ENCODE measurements at places on chromosomes 13 and 19.

DNA sequence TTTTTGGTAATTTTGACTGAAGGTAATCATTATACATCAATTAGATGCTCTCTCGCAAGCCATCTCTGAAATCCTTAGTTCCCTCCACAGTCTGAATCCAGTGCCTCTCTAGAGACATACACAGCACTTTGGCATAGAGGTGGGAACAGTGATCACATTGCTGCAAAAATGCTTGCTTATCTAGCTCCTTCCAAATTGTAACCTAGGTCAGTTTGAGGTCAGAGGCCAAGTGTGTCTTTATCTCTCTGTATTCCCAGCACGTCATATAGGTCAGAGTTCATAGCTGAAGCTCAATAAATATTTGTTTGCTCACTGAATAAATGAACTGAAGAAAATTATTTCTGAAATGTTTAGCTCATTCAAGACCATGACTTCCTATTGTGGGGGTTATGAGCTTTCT, 462.5 kb downstream of the DIAPH3 start:
- no peak for DNase-seq

GRCh38 chr13:111658145-111659100, 338.0 kb downstream of the TEX29 start:
- DNase-seq = peak; percentile 83

DNA sequence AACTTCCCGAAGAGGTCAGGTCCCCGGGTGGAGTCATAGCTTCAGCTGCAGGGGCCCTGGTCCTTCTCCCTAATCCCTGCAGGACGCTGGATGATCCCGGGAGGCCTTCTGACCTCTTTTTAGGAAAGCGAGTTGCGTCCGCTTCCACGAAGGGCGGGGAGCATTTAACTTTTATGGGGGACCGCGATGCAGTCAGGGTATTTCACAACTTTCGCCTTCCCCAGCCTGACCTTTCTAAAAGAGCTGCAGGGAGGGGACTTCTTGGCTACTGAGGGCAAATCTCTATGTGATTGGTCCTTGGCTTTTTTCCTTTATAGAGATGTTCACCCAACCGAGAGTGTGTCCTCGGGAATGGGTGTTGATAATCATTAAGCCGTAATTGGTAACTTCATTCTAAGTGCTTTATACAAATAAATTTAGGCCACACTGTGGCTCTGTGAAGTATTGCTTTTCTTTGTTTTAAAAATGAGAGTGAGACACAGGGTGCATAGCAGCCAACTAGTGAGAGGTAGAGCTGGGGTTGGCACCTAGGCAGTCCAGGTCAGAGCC, 778 bp downstream of the ZNF230 start:
- no peak for DNase-seq

- DNase-seq = no peak
Observed at GRCh38 chr13:43544631-43545030, 242.1 kb downstream of the ENOX1 start.

DNA sequence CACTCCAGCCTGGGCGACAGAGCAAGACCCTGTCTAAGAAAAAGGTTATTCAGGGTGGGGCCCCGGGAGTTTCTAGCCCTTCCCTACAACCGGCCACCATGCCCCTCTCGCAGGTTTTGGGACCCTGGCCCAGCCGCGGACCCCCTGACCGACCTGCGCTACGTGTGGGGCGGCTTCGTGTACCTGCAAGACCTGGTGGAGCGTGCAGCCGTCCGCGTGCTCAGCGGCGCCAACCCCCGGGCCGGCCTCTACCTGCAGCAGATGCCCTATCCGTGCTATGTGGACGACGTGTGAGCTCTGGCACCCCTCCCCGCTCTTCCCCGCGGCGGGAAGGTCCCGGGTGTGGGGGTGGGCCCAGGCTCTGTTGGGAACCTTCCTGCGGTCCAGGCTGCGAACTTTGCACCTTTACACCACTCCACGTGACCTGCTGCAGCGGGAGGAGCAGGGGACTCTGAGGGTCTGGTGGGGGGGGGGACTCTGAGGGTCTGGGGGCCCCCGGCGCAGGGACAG, 6.3 kb downstream of the ABCA7 start:
- DNase-seq = no peak

- DNase-seq = no peak
Observed at GRCh38 chr19:28519218-28519779, 693.7 kb downstream of the UQCRFS1 start.

- no peak for DNase-seq
Observed at GRCh38 chr13:113788413-113789135, 29.5 kb downstream of the TMEM255B start.

DNA sequence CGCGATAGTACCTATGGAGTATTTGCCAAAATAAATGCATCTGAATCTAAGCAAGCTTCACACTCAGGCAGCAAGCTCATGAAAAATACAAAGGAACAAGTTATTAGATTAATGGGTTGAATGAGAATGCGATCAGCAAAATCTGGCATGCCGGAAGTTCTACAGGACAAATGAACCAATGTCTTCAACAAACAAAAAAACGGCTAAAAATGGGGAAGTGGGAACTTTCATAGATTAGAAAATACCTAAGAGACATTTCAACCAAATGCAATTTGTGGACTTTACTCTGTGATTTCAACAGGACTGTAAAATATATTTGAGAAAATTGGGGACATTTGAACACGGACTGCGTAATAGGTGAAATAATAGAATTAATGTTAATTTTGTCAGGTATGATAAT, 22.4 kb upstream of the RNASEH2B start:
- no peak for DNase-seq

GRCh38 chr13:42071672-42072419, 23.4 kb downstream of the DGKH start:
- no peak for DNase-seq

- DNase-seq = no peak
Observed at GRCh38 chr19:17209126-17210036, 5.8 kb upstream of the USE1 start.

DNA sequence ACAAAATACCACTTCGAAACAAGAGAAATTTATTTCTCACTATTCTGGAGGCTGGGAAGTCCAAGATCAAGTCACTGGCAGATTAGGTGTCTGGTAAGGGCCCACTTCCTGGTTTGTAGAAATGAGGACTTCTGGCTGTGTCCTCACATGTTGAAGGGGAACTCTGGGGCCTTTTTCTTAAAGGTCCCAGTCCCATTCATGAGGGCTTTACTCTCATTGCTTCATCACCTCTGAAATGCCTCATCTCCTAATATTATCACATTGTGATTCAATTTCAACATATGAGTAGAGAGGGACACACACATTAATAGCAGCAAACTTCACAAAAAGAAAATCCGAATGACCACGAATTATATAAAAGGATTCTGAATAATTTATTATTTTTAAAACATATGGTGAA, 21.6 kb upstream of the SIGLEC14 start:
- no peak for DNase-seq

GRCh38 chr13:103451656-103452055, 385.4 kb upstream of the SLC10A2 start:
- no peak for DNase-seq

DNA sequence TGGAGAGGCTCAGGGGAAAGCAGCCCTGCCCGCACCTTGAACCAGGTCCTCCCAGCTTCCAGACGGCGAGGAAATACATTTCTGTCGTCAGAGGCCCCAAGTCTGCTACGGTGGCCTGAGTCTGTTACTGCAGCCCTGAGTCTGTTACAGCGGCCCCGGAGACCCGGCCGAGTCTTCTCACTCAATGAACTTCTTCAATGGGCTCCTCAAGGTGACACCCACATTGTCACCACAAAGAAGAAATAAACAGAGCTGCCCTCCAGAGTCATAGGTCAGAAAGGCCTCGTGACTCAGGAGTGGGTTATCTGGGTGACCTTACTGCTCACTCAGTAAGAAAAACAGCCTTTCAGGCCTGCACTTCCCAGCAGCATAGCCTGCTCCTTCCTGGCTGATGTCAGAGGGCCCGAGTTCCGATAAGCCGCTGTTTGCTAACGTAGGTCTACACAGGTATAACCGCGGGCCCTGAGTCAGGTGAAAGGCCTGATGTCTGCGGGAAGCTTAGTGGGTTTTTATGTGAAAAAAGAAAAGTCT, 66.9 kb upstream of the TM9SF2 start:
- DNase-seq = no peak

- DNase-seq = peak; percentile 58
Observed at GRCh38 chr19:2618611-2619010, 83.9 kb downstream of the GNG7 start.

DNA sequence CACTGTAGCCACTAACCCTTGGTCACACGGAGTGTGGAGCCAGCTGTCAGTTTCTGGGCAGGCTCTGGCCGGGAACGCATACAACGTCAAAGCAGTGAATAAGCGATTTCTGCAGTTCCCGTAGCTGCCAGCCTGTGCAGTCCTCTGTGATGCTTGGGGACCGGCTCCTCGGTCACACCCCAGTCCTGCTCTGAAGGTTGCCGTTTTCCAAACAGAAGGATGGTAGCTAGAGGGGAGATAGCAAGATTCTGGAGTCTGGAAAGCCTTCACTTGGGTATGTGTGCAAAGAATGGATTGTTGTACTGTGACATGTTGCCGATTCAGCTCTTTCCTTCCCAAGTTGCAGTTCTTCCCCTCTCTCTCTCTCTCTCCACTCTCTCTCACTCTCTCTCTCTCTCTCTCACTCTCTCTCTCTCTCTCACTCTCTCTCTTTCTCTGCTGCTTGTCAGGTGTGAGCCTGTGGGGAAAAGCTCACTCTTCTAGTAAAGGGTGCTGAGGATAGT, 38.7 kb upstream of the C1QTNF9 start:
- DNase-seq = peak; percentile 91

DNA sequence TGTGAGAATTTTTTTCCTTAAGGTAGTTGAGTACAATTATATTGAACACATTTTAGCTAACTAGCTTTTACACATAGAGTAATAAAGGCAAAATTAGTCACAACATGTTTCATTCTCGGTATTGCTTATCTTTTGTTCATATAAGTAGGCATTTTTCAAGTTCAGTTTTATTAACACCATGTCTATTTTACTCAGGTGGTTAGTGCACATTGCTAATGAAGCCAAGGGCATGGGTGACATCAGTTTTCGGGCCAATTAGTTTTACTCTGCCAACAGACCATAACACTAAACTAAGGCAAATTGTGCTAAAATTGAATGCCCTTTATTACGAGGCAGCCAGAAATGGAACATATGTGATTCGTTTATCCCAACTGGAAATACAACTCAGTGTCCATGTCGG, 19.6 kb upstream of the PCDH17 start:
- DNase-seq = no peak

DNA sequence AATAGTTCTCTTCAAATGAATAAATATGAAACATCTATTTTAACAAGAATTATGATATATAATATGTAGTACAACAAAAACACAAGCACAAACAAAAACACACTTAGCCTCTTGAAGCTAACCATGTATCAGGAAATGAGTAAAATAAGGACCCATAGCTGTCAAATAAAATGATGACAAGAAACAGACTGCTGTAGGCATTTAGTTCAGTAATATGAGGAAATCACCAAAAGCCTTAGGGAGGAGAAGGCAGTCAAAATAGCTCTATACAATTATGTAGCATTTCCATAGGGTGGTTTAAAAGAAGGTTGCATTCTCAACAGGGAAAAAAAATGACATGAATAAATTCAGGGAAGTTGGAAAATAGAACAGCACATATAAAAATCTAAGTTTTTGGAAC, 163.4 kb downstream of the PCDH20 start:
- no peak for DNase-seq

DNA sequence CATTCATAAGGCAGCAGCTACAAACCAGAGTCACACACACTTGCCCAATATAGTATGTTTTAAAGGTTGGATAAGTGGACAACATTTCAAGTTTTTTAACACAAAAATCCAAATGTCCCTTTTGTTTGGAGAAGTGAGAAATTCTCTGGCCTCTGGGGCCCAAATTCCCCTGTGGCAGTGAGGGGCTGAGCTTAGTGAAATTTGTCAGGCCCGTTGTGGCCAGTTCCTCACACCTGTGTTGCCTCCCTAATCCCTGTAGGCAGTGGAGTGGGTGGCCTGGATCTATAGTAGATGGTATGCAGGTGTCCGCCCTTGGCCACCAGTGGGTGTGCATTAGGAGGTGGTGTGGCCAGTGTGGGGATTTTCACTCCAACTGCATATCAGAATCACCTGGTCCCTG, 6.7 kb downstream of the WDR62 start:
- no peak for DNase-seq

DNA sequence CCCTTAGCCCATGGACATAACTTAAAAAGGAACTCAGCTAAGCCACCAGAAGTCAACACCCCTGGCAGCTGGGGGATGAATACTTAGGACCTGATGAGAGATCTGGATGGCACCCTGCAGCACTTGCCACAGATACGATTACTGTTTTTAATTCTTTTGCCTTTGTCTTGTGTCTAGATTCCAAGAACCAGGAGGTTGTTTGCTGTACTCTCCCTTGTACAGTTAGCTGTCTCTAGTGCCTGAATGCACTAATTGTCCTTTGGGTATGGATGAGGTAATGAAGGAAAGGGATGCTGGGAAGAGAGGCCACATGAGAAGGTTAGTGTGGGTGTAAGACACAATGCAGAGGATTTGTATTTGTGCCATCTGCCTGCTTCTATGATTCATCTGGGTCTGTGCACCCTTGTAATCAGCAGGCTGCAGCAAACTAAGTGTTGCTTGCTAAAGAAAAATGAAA, 385.8 kb downstream of the KCNRG start:
- DNase-seq = peak; percentile 94

DNA sequence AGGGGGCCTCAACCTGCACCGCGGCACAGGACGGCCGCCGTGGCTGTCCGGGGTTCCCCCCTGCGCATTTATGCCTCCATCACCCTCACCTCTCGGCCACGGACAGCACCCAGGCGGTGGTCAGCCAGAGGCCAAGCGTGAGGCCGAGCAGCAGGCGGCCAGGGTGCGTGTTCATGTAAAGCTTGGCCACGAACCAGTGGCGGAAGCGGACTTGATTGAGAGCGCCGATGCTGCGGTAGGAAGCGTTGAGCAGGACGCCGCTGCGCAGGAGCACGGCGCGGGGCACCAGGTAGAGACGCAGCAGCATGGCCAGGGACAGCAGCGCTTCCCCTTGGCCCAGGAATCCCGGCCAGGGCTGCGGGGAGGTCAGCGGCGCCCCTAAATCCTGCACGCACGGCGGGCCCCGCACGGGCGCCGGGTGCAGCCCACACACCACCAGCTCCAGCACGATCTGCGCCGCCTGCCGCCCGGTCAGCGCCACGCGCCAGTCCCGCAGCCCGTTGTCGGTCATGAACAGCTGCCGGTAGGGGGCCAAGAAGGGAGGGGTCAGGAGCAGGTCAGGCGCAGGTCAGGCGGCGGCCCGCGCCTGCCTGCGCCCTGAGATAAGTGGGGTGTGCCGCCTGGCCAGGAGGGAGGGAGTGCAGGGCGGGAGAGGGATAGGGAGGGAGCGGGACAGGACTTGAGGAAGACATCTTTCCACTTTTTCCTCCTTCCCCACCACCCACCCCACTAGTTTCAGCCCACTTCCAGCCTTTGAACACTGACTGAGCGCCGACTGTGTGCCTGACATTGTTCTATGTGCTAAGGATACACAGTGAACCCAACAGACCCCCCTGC, 6.5 kb downstream of the KCNN4 start:
- DNase-seq = peak; percentile 51

GRCh38 chr13:30865123-30866049, 40.7 kb upstream of the MEDAG start:
- DNase-seq = peak; percentile 96
